ENCODE measurements at places on chromosomes 16 and 17.

GRCh38 chr17:83122834-83123233 lies 43.4 kb downstream of the METRNL start:
- DNase-seq = no peak

GRCh38 chr17:58231641-58232040 lies 6.7 kb upstream of the LPO start:
- DNase-seq = no peak

GRCh38 chr16:69435977-69436820 lies 11.8 kb downstream of the CYB5B start:
- no peak for DNase-seq

DNA sequence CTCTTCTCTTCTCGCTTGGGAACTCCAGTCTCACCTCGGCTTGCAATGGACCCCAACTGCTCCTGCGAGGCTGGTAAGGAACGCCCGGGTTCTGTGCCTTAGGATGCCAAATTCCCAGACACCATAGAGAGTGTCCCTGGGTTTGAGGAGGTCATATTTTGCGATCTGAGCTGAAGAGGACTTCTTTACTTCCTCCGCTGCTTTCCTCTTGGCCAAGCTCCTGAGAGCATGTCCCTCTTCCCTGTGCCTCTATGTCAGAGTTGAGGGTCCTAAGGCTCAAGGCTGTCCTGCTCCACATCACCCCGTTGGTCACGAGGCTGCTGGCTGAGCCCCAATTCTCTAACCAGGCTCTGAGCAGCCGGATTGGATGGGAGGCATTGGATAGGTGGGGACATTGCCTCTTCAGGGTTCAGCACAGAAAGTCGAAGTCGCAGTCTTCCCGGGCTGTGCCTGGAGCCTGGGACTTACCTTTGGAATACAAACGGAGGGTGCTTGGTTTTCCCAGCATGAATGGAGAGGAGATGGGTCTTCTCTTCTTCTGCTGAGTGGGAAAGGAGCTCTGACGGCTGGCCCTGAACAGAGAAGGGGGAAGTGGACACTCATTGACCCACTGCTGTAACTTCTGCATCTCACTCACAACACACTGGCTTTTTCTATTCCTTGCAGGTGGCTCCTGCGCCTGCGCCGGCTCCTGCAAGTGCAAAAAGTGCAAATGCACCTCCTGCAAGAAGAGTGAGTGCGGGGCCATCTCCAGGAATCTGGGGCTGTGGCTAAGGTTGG lies 416 bp downstream of the MT1H start:
- DNase-seq = no peak

DNA sequence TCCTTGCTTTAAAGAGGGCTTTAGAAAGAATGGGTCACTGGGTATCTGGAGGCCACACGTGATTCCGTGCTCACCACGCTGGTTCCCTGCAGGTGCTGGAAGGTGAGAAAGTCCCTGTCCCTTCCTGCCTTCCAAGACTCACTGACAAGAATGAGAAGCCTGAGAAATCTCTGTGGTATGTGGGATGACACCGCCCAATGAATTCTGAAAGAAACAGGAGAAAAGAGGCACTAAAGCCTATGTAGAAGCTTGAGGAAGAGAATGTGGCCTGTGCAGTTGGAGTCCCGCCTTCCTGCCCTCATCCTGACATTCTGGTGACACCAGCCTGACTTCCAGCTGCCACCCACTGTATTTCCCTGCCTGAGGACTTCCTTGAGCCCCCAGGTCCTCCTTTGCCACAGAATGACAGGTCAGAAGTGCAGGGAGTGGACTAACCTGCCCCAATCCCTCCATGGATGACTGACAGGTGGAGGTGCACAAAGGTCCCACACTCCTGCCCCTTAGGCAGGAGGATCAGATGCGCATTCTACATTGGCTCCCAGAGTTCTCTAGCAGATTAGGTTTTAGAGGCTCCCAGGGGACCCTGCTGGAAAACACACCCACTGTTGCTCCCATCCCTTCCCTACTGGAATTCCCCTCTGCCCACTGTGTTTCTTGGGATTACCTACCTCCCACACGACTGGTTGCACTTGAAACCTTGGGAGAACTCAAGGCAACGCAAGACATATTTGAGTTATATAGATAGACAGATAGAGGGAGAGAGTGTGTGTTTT lies 38.6 kb upstream of the TENT4B start:
- DNase-seq = no peak

DNA sequence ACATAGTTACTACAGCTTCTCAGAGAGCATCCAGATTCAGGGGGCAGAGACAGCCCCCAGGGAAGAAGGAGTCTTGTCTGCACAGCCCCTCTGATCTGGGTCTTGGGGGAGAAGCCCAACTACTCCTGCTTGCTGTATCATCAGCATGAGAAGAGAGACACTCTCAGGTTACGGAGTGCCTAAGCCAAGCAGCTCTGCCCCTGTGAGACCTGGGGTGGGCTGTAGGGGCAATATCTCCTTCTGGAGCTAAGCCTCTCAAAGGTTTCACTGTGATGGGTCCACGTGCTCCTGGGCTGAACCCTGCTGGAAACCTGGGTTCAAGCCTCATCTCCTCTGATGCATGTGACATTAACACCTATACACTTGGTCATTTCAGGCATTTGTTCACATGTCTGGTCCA lies 123.2 kb downstream of the CPPED1 start:
- DNase-seq = no peak

DNA sequence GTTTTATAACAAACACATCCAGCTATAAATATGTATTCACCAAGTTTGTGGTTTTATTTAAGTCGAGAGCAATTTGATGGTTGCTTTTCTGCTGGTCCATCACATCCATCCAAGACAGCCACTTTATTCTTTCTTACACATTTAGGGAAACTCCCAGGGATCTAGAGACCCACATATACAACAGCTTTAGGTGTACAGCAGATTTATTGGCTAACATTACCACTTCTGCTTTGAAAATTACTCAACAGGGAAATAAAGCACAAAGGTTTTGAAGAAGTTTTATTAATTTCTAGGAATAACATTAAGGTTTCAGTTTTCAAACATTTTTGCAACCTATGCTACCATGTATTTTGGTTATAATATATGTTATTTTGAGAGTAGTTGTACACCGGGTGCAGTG lies 6.9 kb downstream of the ERCC4 start:
- no peak for DNase-seq

- DNase-seq = no peak
Observed at GRCh38 chr16:84531671-84532111, 27.2 kb upstream of the MEAK7 start.

- no peak for DNase-seq
Observed at GRCh38 chr16:54359081-54359480, 72.5 kb upstream of the IRX3 start.

GRCh38 chr17:59367657-59368045 lies 36.2 kb downstream of the YPEL2 start:
- DNase-seq = no peak

- DNase-seq = no peak
Observed at GRCh38 chr17:37518826-37519225, 29.1 kb downstream of the DUSP14 start.

DNA sequence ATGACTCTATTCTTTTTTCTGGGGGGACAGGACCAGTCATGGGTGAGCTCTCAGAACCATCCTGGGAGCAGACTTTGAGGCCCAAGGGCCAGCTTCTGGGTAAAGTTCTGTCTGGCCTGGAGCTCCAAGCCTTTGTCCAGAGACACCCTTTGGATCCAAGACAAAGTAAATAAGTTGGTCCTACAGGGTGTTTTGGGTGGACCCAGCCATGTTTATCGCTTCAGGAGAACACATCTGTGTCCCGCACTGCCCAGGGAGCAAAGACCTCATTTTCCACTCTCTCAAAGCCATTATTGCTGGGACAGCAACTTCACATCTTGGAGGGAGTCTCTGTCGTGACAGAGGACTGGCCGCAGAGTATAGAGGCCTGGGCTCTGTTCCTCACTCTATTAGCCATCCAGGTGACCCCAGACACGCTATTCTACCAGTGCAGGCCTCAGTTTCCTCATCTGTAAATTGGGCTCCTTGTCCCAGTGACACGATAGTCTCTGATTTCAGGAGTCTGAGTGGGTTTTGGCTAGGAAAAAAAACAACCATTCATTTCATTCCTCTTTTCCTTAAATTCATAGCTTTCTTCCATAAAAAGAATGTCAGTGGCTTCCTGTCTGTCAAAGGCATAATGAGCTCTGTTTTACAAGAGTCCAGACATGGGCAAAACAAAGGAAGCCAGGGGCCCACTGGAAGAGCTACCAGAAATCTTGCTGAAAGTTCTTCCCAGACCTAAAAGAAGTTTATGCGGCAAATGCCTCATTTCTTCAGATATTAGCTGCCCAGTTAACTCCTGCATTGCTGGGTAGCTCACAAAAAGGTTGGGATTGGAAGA lies 62.4 kb downstream of the PECAM1 start:
- no peak for DNase-seq

DNA sequence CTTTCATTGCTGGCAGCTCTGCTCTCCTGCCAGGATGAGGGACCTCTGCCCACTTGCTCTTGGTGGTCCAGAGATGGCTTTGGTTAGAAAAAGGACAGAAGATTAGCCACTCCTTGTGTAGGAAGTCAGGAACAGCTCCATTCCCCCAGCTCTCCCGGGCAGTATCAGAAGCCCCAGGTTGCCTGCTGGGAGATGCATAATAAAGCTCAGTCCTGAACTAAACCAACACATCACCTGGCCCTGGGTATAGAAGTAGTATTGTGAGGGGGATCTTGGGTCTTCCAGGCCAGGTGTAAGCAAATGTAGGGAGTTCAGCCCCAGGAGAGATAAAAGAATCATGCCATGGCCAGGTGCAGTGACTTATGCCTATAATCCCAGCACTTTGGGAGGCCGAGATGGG lies 52.4 kb downstream of the NEUROD2 start:
- DNase-seq = no peak

GRCh38 chr17:53655591-53655990 lies 167.1 kb upstream of the KIF2B start:
- no peak for DNase-seq

DNA sequence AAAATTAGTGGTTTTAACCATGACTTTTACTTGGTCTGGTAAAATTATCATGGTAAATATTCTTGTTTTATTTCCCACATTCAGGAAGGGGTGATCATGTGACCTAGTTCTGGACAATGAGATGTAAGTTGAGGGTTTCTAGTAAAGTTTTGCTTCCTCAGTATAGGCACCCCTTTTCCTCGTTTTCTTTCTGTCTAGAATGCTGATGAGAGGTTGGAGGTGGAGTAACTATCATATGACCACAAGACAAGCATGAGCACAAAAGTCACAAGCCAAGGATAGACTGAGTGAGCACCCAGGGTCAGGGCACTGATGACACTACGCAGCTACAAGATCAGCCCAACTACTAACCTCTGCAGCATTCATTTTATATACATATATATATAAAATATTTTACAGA lies 53.9 kb downstream of the MYO1D start:
- no peak for DNase-seq

DNA sequence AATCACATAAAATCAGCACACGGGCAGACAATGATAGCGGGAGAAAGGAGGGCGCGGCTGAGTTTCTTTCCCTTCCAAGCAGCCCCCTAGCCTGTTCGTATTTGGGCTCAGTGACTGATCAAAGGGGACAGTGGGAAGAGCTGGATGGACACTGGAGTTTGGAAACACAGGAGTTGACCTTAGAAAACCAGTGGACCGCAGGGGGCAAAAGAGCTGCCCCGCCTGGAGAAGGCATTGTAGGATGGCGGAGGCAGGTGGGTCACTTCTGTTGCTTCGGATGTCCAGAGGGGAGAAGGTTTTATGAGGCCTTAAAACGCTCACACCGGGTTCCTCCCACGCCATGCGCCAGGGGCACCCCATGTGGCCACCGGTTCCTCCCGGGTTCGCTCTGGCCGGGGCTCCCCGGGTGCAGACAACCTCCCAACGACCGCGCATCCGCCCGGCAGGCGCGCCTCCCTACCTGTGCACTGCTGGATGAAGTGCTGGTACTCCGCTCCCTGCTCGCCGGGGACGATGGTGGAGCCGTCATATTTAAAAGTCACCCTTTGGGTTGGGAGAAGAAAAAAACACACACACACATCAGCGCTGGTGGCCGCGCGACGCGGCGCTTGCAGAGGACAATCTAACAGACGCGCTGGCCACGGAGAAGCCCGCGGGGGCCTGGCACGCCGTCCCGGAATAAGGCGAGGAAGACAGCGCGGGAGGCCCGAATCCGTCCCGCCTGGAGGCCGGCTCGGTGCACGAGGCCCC lies 662 bp downstream of the COTL1 start:
- no peak for DNase-seq

DNA sequence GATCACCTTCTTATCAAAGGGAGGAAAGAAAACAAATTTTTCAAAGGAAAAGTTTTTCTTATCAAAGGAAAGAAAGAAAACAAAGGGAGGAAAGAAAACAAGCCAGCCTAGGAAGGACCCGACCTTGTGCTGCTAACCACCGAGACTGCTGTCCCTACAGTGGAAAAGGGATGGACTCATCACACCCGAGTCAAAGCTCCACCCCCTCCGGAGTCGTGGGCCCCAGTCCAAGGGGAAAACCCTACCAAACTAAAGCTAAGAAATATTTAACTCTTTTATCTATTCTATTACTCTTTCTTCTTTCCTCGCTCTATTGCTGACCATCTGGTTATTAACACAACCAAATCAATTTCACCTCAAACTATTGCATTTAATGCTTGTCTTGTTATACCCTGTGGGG lies 6.1 kb upstream of the ENDOV start:
- DNase-seq = no peak

GRCh38 chr16:30046178-30046577 lies 15.1 kb upstream of the TLCD3B start:
- no peak for DNase-seq

GRCh38 chr17:8609910-8610309 lies 20.6 kb downstream of the MYH10 start:
- DNase-seq = no peak

- DNase-seq = no peak
Observed at GRCh38 chr16:73126525-73126853, 78.6 kb upstream of the ZFHX3 start.

DNA sequence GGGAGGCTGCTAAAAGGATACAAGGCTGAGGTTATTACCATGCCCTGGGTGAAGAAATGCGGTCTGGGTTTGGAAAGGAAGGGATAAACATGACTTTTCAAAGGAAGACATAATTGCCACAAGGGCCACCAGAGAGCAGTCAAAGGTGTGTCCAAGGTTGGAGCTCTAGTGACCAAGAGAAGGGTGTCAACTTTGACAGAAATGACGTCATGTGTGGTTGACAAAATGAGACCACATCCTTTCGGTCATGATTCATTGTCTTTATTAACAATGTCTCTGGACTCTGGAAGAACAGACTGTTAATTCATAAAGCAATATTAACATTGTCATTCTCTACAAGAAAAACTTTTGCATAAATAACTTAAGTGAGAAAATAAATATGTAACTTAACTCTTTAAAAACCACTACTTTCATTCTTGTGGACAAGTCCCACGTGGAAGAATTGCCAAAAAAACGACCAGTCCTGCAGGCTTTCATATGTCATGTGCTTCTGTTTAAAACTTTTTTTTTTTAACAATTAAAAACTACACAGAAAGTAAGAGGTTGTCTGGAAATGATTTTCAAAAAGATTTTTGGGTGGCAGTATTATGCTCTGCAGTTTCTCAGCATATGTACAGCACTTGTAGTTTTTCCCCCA lies 5.0 kb downstream of the SOST start:
- no peak for DNase-seq
